DMS 273 treated with DMSO at 0.1 percent for 48 hours (cell line): ENCODE measurements at places on chromosomes 4 and X.
A peak's percentile ranks its signal among the peaks of the same experiment; 100 is the strongest.

- no peak for DNase-seq
Observed at GRCh38 chr4:4455210-4455865, 68.4 kb downstream of the NSG1 start.

DNA sequence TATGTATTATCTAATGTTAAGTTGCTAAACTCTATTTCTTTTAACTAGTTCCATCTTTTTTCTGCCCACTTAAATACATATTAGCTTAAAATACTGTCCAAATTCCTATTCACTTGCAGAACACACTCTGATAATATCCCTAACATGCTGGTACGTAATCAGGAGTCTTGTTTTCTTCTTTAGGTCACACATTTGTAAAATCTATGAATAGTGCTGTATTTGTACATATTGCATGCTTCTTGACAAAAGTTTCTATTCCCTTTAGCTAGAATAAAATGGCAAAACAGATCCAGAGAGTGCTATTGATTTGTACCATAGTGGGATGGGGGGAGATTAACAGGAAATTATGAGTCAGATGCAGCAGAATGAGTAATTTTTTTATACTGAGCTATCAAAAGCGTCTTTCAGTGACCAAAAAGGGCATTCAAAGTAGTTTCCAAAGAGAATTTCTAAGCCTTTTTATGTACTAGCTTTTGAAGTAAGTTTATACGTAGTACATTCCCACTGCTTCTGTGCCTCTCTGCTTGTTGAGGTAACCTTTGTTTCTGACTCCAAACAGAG is 126.5 kb downstream of the PTPN13 start:
- DNase-seq = no peak

GRCh38 chr4:146134761-146135445 is 40.6 kb upstream of the LSM6 start:
- peak; percentile 30 for DNase-seq

DNA sequence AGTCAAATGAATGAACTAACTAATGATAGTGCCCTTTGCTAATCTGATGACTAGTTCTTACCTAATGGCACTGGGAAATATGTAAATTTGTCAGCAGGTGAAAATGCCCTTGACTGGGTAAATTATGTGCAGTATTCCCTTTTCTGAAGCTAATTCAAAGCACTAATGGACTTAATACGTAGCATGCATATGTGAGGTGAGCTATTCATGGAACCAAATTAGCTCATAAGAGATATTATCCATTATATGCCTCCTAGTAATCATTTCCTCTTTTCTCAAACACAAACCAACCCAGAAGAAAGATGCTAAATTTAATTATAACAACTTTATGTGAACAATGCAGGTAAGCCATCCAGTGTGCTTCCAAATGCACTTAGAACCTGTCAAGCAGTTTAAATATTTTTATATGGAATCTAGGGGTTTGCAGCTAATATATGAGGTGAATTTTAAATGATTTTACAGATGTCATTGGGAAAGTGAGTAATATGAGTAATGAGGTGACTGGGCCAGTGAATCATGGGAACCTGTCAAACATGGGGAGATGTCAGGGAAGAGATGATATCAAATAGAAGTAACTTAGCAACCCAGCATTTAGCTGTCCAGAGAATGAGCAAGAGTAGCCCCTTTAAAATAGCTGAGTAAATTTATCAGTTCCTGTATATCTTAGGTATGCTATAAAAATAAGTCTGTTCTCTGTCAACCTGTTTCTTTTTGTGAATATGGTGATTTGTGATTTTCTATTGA is 315.0 kb downstream of the AFF2 start:
- no peak for DNase-seq

- peak; percentile 36 for DNase-seq
Observed at GRCh38 chr4:83582289-83582785, 46.4 kb downstream of the GPAT3 start.

GRCh38 chrX:10098270-10098713 is 58.5 kb upstream of the CLCN4 start:
- no peak for DNase-seq
